ENCODE measurements at places on chromosomes 5 and 9. TPM values are rescaled to one million over a fixed set of nuclear protein-coding genes. Genes with fewer than 3 reads are reported as not detected.
A peak's percentile ranks its signal among the peaks of the same experiment; 100 is the strongest.

Gene HRCT1
- total RNA-seq, result 8.1 TPM

GRCh38 chr5:138212828-138213160 lies 329 bp downstream of the CDC23 start:
- H3K4me3 ChIP-seq, result peak overlapping the region; percentile 84
- DNase-seq, result no peak
- no peaks in the 10 kb centered on the region for H3K27me3 ChIP-seq
- peaks cover 4% of the 10 kb centered on the region for H3K4me1 ChIP-seq
- H3K27ac ChIP-seq, result peak overlapping the region; percentile 45

- H3K4me1 ChIP-seq, result no peaks in the 10 kb centered on the region
- H3K36me3 ChIP-seq, result no peaks in the 10 kb centered on the region
- no peak for DNase-seq
Observed at GRCh38 chr5:153636670-153637451, 146.4 kb downstream of the GRIA1 start.

GRCh38 chr9:110769667-110770066 lies 101.1 kb downstream of the MUSK start:
- no peak overlapping the region for H3K4me3 ChIP-seq
- H3K27ac ChIP-seq, result no peak overlapping the region
- H3K4me1 ChIP-seq, result peaks cover 7% of the 10 kb centered on the region
- no peaks in the 10 kb centered on the region for H3K27me3 ChIP-seq
- no peak for DNase-seq

- DNase-seq, result no peak
- H3K4me3 ChIP-seq, result no peak overlapping the region
- peaks cover 2% of the 10 kb centered on the region for H3K4me1 ChIP-seq
- no peaks in the 10 kb centered on the region for H3K27me3 ChIP-seq
- H3K36me3 ChIP-seq, result no peaks in the 10 kb centered on the region
- H3K27ac ChIP-seq, result no peak overlapping the region
Observed at GRCh38 chr9:98854266-98854665, 46.8 kb downstream of the GALNT12 start.

- H3K36me3 ChIP-seq, result no peaks in the 10 kb centered on the region
- no peaks in the 10 kb centered on the region for H3K27me3 ChIP-seq
- peaks cover 5% of the 10 kb centered on the region for H3K4me1 ChIP-seq
- no peak for DNase-seq
- H3K27ac ChIP-seq, result no peak overlapping the region
- H3K4me3 ChIP-seq, result no peak overlapping the region
Observed at GRCh38 chr9:126501383-126502331, 112.1 kb upstream of the LMX1B start.

DNA sequence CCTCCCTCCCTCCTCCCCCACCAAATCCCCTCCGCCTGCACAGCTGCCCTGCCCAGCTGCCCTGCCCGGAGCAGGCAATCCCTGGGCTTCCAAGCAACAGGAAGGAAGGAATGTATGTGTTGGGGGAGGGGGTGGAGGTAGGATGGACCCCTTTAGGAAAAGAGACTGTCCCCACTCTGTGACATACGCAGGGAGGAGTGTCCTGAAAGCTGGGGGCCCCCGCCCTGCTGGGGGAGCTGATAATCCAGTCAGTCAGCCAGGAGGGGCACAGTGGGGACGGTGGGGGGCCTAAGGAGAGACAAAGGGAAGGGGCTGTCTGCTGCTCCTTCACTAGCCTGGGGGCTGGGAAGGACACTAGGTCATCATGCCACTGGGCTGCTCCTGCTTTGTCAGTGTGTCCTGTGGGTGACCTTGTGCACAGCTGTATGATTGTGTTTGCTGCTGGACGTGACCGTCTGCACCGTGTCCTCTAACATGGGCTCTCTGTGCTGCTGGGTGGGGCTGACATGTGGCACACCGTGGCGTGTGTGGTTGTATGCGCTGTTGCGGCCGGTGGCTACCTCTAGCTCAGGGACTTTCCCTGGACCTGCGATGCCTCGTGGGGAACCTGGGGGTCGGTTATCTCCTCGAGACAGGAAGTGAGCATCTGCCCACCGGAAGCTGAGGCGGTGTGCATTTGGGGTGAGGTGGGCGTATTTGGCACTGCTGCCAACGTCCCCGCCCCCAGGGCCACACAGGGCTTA lies 3.0 kb downstream of the N4BP3 start:
- no peak overlapping the region for H3K27ac ChIP-seq
- no peak for DNase-seq
- H3K27me3 ChIP-seq, result no peaks in the 10 kb centered on the region
- H3K4me1 ChIP-seq, result no peaks in the 10 kb centered on the region

DNA sequence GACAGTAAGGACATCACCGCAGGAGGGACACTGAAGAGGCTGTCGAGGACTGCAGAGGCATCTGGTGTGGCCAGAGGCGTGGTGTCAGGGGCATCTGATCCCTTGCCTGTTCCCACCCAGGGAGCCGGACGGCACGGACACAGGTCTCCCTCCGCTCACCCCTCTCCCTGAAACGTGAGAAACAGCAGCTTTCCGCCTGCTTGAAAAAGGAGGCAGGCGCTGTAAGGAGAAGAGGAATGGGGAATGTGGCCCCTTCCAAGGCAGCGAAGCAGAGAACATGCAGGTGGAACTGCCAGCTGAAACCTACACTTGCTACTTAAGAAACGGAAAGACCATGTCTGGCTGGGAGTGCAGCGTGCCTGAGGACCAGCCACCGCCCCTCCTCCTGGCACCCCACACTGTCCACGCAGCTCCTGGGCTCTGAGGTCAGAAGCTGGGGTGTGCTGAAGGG lies 176.2 kb downstream of the GAPVD1 start:
- H3K4me1 ChIP-seq, result no peaks in the 10 kb centered on the region
- no peak overlapping the region for H3K27ac ChIP-seq
- H3K36me3 ChIP-seq, result no peaks in the 10 kb centered on the region
- H3K4me3 ChIP-seq, result no peak overlapping the region
- H3K27me3 ChIP-seq, result no peaks in the 10 kb centered on the region

Gene RASEF
- 1.0 TPM for total RNA-seq

- no peak overlapping the region for H3K4me3 ChIP-seq
- no peaks in the 10 kb centered on the region for H3K36me3 ChIP-seq
- no peaks in the 10 kb centered on the region for H3K27me3 ChIP-seq
- no peaks in the 10 kb centered on the region for H3K4me1 ChIP-seq
Observed at GRCh38 chr5:115231598-115231997, 31.1 kb downstream of the PGGT1B start.

DNA sequence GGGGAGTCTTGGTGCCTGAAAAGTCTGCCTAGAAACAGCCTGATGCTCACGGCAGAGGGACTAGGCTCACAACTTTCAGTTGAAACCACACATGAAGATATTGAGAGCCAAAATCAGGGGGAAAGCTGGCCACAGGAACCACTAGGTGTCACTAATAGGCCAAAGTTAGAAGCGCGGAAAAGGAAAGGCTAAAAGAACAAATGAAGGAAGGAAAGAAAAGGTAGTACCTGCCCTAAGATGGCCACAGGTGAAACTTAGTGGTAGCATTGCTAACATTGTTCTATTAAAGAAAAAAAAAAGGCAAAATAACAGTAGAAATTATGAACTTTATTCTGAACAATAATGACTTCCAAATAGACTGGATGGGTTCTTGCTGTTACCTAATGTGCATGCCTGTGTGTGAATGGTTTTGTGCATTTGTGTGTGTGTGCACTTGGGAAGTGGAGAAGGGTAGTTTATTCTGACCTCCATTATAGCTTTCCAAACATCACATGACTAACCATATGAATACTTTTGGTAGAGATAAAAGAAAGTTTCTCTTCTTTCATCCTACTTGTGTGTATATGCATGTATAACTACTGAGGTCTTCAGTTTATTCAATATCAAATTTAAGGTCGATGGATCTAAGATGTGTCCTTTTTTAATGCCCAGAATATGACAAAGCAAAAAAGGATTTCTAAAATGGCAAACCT lies 2.1 kb upstream of the RFESD start:
- no peaks in the 10 kb centered on the region for H3K27me3 ChIP-seq
- H3K4me3 ChIP-seq, result no peak overlapping the region
- no peaks in the 10 kb centered on the region for H3K36me3 ChIP-seq
- no peak overlapping the region for H3K27ac ChIP-seq

Gene ZNF483
- 55.5 TPM for total RNA-seq

Gene IRX1
- total RNA-seq, result not detected

DNA sequence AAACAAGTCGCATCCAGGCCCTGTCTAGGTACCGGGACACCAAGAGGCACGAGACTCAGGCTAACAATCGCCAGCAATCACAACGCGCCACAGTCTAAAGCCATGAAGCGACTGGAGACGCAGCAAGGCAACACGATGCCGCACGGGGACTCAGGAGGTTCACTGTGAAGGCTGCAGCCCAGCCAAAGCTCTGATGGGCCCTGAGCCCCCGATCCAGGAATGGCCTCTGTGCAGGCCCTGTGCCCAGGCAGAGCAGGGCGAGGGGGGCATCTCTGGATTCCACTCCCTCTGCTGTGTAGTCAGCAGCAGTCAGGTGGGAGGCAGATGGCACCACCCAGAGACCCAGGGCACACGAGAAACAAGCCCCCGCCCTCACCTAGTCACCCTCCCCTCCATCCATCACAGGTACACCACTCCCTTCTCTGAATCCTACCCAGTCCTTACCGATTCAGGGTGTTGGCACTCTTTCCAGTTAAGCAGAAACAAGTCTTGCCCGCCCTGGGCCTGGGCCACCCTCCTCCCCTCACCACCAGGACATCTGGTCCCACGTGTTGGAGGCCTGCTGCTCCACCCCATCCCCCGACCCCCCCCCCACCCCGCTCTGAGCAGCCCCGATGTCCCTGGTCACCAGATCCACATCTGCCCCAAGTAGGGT lies 1.1 kb downstream of the RALGDS start:
- peaks cover 30% of the 10 kb centered on the region for H3K4me1 ChIP-seq
- no peak for DNase-seq
- peak overlapping the region; percentile 48 for H3K27ac ChIP-seq
- no peaks in the 10 kb centered on the region for H3K27me3 ChIP-seq
- no peaks in the 10 kb centered on the region for H3K36me3 ChIP-seq
- H3K4me3 ChIP-seq, result peak overlapping the region; percentile 70

DNA sequence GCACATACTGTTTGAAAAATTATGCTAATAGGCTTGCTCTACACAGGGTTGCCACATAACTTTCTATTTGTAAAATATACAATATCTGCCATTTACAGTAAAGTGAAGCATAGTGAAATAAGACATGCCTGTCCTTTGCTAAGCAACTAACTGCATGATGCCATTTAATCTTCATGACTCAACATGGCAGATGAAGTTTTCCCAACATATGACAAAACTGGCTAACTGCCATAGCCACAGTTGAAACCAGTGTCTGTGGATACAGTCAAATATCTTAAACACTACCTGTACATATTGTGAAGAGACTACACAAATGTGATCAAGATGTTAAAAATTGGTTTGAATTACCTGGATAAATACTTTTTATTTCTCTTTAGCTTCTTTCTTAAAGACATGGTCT lies 3.1 kb upstream of the DMAC1 start:
- no peaks in the 10 kb centered on the region for H3K36me3 ChIP-seq
- H3K27ac ChIP-seq, result no peak overlapping the region
- no peak overlapping the region for H3K4me3 ChIP-seq
- H3K4me1 ChIP-seq, result peaks cover 5% of the 10 kb centered on the region
- DNase-seq, result no peak

- DNase-seq, result no peak
- H3K4me1 ChIP-seq, result no peaks in the 10 kb centered on the region
- H3K27ac ChIP-seq, result no peak overlapping the region
- H3K36me3 ChIP-seq, result no peaks in the 10 kb centered on the region
Observed at GRCh38 chr9:135517407-135517822, 3.8 kb upstream of the LCN1 start.

Gene CDKN2AIPNL
- 17.7 TPM for total RNA-seq

GRCh38 chr9:4686584-4686983 lies 7.2 kb downstream of the CDC37L1 start:
- no peaks in the 10 kb centered on the region for H3K27me3 ChIP-seq
- H3K36me3 ChIP-seq, result no peaks in the 10 kb centered on the region
- H3K27ac ChIP-seq, result no peak overlapping the region
- no peak for DNase-seq

DNA sequence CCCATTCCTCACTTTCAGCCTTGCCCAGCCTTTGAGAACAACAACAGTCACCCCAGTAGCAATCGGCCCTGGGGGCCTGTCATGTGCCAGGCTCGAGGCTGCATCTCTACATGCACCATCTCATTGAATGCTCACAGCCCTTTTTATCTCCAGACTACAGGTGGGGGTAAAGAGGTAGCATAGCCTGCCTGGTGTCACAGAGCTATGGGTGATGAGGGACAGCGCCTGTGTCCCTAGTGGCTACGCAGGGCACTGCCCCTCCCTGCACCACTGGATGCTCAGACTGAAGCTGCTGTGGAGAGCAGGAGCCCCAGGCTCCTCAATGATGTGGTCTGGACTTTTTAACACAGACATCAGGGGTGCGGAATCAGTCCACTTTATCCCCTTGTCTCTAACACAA lies 2.8 kb downstream of the CAMK2A start:
- DNase-seq, result peak; percentile 8
- H3K4me3 ChIP-seq, result no peak overlapping the region
- H3K4me1 ChIP-seq, result no peaks in the 10 kb centered on the region
- H3K27me3 ChIP-seq, result no peaks in the 10 kb centered on the region
- no peak overlapping the region for H3K27ac ChIP-seq
- H3K36me3 ChIP-seq, result no peaks in the 10 kb centered on the region

DNA sequence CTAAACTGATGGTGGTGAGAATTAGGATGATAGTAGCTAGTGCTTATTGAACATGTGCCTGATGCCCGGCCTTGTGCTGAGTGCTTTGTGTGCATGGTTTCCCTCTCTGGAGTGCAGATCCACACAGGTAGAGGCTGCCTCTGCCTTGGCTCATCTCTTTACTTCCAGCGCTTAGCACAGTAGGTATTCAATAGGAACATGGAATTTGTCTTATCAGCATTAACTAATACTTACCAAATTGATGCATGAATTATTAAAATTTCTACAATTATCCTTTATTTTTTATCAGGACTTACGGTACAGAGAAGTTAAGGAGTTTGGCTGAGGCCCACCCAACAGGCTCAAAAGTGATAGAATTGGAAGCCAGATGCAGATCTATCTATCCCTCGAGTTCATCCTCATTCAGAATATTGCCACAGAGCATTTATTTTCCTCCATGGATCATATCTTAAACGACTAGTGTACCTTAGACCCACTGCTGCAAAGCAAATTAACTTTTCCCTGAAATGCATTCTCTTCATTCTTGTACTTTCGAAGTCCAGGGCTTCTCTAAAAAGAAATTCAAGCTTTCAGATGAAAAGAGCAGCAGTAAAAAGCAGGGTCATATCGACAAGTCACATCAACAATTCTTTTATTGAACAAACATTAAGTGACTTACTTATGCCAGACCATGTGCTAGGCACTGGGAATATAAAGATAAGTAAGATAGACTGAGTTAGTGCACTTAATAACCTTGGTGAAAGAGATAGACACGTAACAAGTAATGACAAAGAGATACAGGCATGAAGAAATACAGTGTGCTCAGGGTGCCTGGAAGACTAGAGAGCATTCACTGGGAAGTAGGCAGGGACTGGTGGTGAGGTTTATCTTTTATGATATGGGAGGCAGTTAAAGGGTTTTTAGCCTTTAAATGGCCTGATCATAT lies 290.0 kb downstream of the ARRDC3 start:
- H3K4me3 ChIP-seq, result no peak overlapping the region
- no peak for DNase-seq
- H3K36me3 ChIP-seq, result no peaks in the 10 kb centered on the region
- peaks cover 4% of the 10 kb centered on the region for H3K4me1 ChIP-seq
- no peak overlapping the region for H3K27ac ChIP-seq

GRCh38 chr5:71949772-71950171 lies 157.5 kb upstream of the MAP1B start:
- no peak for DNase-seq
- H3K4me3 ChIP-seq, result no peak overlapping the region
- no peaks in the 10 kb centered on the region for H3K36me3 ChIP-seq
- H3K4me1 ChIP-seq, result no peaks in the 10 kb centered on the region
- no peaks in the 10 kb centered on the region for H3K27me3 ChIP-seq
- no peak overlapping the region for H3K27ac ChIP-seq

- H3K27me3 ChIP-seq, result no peaks in the 10 kb centered on the region
- H3K4me1 ChIP-seq, result no peaks in the 10 kb centered on the region
- H3K36me3 ChIP-seq, result no peaks in the 10 kb centered on the region
- H3K27ac ChIP-seq, result no peak overlapping the region
- DNase-seq, result no peak
Observed at GRCh38 chr9:37840560-37841194, 40.1 kb downstream of the DCAF10 start.

Data from ovary (tissue), 10 donors.